ENCODE measurements at places on chromosomes 2 and 18. TPM values are rescaled to one million over a fixed set of nuclear protein-coding genes. Genes with fewer than 3 reads are reported as not detected.

Gene CYBRD1
- total RNA-seq, result 59.7 TPM

Gene BMP10
- total RNA-seq, result not detected

Gene CHRND
- not detected for total RNA-seq

Gene TRAPPC8
- 20.8 TPM for total RNA-seq

Gene PLGLB2
- not detected for total RNA-seq

Gene TNFRSF11A
- 3.3 TPM for total RNA-seq

Gene COX7A2L
- 41.9 TPM for total RNA-seq

Gene ST8SIA5
- 1.6 TPM for total RNA-seq

Gene CD226
- 0.33 TPM for total RNA-seq

Gene ATIC
- 38.1 TPM for total RNA-seq

Gene VWC2L
- total RNA-seq, result not detected

Gene LIPG
- total RNA-seq, result 0.66 TPM

Gene FASTKD1
- total RNA-seq, result 18.2 TPM

Gene EVX2
- total RNA-seq, result not detected

Gene REEP1
- 5.4 TPM for total RNA-seq

Gene CD207
- total RNA-seq, result not detected

Gene CROCC2
- total RNA-seq, result not detected

Gene ANKRD36C
- total RNA-seq, result 46.7 TPM

Gene FAHD2B
- total RNA-seq, result 1.3 TPM

Gene PRSS56
- total RNA-seq, result not detected

Gene RMC1
- 9.9 TPM for total RNA-seq

Gene ICOS
- not detected for total RNA-seq

Gene UGT1A8
- not detected for total RNA-seq

Gene GNLY
- total RNA-seq, result 5.6 TPM

Gene ANTXR1
- 9.3 TPM for total RNA-seq

Gene BBS5
- total RNA-seq, result 16.3 TPM

Gene GPR39
- 7.3 TPM for total RNA-seq

Gene KCNE4
- 3.9 TPM for total RNA-seq

Gene TBR1
- not detected for total RNA-seq

Gene SAP130
- total RNA-seq, result 4.4 TPM

Gene GALNT5
- total RNA-seq, result not detected

Gene CUL3
- total RNA-seq, result 26.5 TPM

Gene TM4SF20
- not detected for total RNA-seq

Gene SGPP2
- 4.0 TPM for total RNA-seq

Gene CCDC178
- total RNA-seq, result 0.33 TPM
